Fibroblast of lung (primary cell): ENCODE measurements at places on chromosomes 5 and 9. TPM values are rescaled to one million over a fixed set of nuclear protein-coding genes. Genes with fewer than 3 reads are reported as not detected.

DAB2 gene
- 161 and 217 TPM in 2 replicates for total RNA-seq

- peak; percentile 49 for DNase-seq
Observed at GRCh38 chr5:41843456-41844370, 26.5 kb downstream of the OXCT1 start.

DNA sequence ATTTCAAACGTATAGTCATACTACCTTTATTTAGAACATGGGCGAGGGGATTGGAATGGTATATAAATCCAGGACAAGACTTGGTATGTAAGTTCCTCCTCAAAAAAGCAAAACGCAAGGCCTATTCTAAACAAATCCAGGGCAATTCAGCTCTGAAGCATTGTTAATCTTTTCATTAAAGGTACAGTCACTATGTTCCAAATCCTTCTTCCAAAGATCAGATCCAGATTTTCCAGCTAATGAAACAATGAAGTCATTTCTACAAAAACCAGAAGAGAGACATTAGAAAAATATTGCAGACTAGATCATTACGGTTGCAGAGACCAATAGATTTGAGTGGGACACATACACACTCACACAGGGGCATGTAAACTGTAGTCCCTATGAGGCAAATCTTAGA is 116.1 kb upstream of the BNC2 start:
- DNase-seq: no peak

GRCh38 chr5:86030753-86031152 is 587.0 kb upstream of the COX7C start:
- no peak for DNase-seq
